ENCODE measurements at places on chromosomes 6 and 20.

DNA sequence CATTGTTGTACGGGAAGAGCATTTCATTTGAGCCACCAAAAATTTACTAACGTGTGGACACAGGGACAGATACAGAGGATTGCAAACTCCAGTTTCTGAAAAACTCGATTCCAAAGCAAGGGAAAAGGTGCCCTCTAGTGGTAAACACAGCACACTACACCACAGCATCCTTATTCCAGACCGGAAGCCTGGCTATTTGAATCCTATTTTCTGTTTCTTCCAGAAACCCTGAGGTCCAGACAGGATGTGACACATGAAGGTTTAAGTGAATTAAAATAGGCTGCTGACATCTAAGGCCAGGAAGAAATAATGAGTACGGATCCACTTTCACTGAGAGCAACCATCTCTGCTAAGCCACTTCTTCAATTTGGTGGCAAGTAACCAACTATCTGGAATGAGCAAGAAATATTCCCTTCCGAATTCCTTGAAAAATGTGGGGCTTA, 31.8 kb upstream of the GMPR start:
- DNase-seq = peak; percentile 91

DNA sequence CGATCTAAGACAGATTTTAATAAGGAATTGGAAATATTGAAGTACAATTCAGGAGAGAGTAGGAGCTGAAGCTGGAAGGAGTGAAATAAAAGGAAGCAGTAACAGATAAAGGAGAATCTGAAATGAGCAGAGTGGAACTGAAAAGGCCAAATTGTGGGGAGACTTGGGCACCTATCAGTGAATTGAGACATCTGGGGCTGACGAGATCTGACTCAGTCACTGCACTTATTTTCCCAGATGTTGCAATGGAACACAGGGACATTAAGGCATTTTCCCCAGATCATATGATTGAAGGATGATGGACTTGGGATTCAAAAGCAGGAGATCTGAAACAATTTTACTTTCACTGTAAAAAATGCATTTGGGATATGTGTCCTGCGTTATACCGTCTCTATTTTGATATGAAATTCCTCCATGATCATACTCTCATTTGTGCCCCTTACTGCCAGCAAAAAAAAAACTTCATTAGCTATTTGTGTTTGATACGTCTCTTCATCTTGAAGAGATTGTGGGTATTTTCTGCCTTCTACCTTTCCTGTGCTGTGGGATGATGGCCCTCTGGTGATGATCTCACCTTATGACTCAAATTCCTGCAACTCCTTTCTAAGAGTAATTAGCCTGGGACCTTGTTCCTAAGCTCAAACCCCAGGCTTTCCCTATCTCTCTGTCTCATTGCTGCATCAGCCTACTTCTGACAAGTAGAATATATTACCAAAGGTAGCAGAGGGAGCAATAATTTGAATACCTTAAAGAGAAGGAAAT, 278.5 kb upstream of the MAN1A1 start:
- DNase-seq = peak; percentile 51

- peak; percentile 98 for DNase-seq
Observed at GRCh38 chr20:33908336-33908735, 85.4 kb upstream of the RALY start.

GRCh38 chr6:112934433-112935327, 587.5 kb downstream of the RFPL4B start:
- DNase-seq = no peak

DNA sequence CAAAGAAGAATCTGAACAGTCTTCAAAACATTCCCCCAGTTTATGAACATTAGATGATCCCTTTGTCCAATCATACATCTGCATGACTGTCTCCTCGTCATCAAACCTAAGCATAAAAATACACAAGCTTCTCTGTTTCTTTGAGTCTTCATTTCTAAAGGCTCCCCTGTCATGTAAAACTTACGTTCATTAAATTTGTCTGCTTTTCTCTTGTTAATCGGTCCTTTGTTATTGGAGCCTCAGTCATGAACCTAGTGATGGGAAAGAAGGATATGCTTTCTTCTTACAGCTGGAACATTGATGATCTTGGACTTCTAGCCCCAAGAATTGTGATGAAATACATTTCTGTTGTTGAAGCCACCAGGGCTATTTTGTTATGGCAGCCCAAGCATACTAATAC, 18.0 kb upstream of the RIPOR2 start:
- no peak for DNase-seq

- DNase-seq = no peak
Observed at GRCh38 chr20:64023361-64024140, 12.4 kb upstream of the C20orf204 start.

GRCh38 chr6:30544666-30545272, 11.5 kb downstream of the GNL1 start:
- DNase-seq = peak; percentile 84

DNA sequence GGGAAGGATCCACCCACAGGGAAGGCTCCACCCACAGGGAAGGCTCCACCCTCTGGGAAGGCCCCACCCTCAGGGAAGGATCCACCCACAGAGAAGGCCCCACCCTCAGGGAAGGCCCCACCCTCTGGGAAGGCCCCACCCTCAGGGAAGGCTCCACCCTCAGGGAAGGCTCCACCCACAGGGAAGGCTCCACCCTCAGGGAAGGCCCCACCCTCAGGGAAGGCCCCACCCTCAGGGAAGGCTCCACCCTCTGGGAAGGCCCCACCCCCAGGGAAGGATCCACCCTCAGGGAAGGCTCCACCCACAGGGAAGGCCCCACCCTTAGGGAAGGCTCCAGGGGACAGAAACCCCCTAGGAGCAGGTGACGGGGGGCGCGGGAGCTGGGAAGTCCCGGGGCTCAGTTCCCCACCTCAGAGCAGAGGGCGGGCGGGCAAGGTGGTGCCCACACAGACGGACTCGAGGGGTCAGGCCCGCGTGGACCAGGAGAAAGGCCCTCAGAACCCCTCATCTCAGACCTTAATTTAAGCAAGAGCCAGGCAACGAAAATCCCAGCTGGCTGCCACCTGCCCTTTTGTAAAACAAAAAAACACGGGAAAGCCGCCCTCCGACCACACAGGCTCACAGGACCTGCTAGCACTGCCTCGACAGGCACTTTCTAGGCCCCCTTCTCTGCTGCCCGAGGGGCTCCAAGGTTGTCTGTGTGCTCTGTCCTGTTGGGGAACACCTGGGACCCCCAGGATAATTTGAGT, 39.7 kb downstream of the KCNQ2 start:
- DNase-seq = no peak

DNA sequence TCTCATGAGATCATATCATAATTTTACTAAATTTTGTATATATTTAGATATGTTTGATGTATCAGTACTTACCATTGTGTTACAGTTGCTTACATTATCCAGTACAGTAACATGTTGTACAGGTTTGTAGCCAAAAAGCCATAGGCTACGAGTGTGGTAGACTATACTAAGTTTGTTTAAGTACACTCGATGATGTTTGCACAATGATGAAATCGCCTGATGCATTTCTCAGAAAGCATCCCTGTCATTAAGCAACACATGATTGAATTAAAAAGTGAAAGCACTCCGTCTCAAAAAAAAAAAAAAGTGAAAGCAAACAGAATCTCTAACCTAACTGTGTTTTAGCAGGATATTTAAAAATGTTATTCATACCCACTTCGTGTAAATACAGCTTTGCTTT, 104.9 kb upstream of the TFAP2D start:
- no peak for DNase-seq

- DNase-seq = no peak
Observed at GRCh38 chr6:9543649-9544048, 871.2 kb downstream of the TFAP2A start.

GRCh38 chr20:10137533-10137932, 81.1 kb upstream of the SNAP25 start:
- no peak for DNase-seq

- no peak for DNase-seq
Observed at GRCh38 chr6:47663462-47664216, 34.7 kb upstream of the ADGRF4 start.

- DNase-seq = peak; percentile 81
Observed at GRCh38 chr20:4483486-4483885, 238.2 kb upstream of the PRND start.

- DNase-seq = no peak
Observed at GRCh38 chr20:13953227-13953626, 37.2 kb downstream of the SEL1L2 start.

- DNase-seq = no peak
Observed at GRCh38 chr20:49478266-49478665, 4.2 kb downstream of the KCNB1 start.

- DNase-seq = peak; percentile 97
Observed at GRCh38 chr6:36350681-36351571, 14.2 kb upstream of the BNIP5 start.

- DNase-seq = no peak
Observed at GRCh38 chr6:131161987-131162386, 26.7 kb downstream of the AKAP7 start.

DNA sequence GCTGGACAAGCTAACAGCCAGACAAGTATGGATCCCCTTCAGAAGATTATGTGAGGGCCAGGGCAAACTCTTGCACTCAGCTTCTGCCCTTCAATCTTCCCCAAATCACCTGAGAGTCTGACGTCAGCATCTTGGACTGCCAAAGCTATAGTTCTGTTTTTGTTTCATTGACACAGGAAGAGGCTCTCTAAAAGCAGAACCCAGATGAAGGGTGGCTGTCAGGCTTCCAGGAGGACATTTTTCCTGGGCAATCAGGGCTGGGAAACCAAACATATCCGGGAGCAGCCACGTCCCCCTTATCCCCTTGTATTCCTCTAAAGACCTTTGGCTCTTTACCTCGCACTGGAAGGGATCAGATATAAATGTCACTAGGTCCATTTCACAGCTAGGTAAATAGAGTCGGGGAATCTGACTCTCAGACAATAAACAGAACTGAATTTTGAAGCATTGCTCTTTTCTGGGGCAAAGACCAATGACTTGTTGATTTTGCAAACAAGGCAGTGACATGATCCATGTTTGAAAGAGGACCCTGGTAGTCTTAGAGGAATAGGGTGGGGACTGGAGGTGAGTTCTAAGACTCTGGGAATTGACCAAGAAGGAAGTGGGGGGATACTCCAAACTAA, 13.3 kb downstream of the MAFB start:
- no peak for DNase-seq

Data from M059J (cell line).